ENCODE measurements at places on chromosomes 13 and 19.

DNA sequence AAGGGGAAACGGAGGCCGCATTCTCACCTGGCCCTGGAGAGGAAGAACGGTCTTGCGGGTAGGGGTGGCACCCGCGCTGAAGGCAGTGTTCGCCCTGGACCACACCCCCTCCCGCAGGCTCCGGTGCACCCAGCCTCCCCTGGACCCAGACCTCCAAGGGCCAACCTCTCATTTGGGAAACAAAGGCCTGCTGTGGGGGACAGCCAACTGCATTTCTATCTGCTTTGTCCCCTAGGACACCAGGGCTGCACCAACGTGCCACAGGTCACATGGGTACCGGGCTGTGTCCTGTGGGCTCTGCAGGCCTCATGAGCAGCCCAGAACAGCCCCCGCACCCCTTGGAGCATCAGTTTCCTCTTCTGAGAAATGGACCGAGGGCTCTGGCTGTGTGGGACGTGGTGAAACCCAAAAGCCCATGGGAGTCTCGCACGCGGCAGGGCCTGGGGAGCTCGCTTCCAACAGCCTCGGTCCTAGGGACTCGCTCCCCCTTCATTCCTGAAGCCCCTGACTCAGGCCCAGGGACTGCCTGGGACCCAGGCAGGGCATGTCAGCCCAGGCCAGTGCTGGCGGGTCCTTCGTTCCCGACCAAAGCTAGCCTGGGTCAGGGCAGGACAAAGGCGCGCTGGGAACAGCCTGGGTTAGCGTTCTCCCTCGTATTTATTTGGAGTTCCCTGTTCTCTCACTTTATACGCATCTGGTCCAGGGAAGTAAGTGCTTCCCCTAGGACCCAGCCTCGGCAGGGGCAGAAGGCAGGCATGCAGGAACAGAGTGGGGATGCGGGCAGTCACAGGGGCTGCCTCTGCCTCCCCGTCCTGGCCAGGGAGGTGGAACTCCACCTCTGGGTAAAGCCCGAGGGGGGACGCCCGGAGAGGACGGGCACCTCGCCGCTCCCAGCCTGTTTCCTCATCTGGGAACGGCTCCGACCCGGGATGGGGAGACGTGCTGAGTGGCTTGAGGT is 4.6 kb downstream of the TCF3 start:
- no peak for DNase-seq

DNA sequence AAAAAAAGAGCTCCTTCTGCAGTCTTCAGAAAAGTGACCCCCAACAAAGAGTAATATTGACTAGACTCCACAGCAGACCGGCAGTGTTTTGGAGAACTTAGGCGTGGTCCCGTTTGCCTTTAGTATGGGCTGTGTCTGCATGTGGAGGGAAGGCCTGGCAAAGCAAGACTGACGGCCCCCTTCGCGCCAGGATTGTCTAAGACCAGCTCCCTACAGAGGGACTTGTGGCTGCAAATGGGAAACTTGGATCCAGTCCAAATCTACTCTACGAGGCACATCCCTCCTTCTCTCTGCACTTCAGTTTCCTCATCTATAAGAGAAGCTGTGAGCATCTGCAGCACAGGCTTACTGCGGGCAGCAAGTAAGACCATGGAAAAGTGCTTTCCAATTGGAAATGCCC is 350.0 kb downstream of the ZNF536 start:
- no peak for DNase-seq

GRCh38 chr13:46572752-46573431 is 19.9 kb downstream of the LRCH1 start:
- peak; percentile 40 for DNase-seq

- no peak for DNase-seq
Measured at GRCh38 chr19:44356383-44357111, at the start of gene ZNF112. Gene ZNF112, minus strand, starts transcription at chr19:44356680. Its CDS starts 16,141 bp downstream, at chr19:44340539.

- peak; percentile 92 for DNase-seq
Measured at GRCh38 chr19:40576585-40577451, at the start of gene SHKBP1. Gene SHKBP1, plus strand, starts transcription at chr19:40576873. Its CDS starts 27 bp downstream, at chr19:40576900.

GRCh38 chr13:25167382-25168174 is 4.5 kb downstream of the AMER2 start:
- DNase-seq: no peak

GRCh38 chr19:45091031-45091923 is 1.7 kb upstream of the PPP1R37 start:
- DNase-seq: no peak

DNA sequence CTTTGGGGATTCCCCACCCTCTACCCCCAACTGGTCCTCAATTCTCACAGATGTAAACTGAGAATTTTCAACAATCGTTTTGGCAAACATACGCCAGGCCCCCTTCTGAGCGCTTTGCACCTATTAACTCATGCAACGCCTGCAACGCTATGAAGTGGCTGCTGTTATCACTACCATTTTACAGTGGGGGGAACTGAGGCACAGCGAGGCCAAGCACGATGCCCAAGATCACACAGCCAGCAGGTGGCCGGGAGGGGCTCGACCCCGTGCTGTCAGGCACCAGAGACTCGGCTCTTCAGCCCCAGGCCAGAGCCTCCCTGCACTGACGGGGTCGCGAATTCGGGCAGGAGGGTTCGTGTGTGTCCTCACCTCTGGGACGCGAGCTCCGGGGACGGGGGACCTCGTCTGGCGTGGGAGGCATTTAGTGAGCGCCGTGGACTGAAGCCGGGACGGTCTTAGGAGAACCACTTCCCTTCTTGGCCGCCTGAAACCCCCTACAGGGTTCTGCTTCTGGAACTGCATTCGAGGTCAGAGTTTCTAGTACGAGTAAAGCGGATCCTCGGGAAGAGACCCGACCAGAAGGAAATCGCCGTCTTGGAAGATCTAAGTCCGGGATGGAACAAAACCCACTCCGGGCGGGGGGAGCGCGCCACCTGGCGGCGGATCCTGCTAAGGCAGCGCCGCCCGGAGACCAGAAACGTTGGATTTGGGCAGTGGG is 21.0 kb downstream of the ZNF114 start:
- DNase-seq: peak; percentile 87

DNA sequence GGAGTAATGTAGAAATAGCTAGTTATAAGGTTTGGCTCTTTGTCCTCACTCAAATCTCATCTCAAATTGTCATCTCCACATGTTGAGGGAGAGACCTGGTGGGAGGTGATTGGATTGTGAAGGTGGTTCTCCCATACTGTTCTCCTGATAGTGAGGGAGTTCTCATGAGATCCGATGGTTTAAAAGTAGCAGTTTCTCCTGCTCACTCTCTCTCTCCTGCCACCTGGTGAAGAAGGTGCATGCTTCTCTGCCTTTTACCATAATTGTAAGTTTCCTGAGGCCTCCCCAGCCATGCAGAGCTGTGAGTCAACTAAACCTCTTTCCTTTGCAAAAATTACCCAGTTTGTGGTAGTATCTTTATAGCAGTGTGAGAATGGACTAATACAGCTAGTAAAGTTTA is 849.4 kb downstream of the DACH1 start:
- no peak for DNase-seq

Measured in NB4 (cell line).